ENCODE measurements at places on chromosomes 12 and 14. TPM values are rescaled to one million over a fixed set of nuclear protein-coding genes. Genes with fewer than 3 reads are reported as not detected.

GRCh38 chr14:50778721-50779483 lies 52.1 kb downstream of the NIN start:
- H3K4me3 ChIP-seq: no peak overlapping the region
- H3K4me1 ChIP-seq: no peaks in the 10 kb centered on the region
- no peaks in the 10 kb centered on the region for H3K27me3 ChIP-seq
- H3K27ac ChIP-seq: no peak overlapping the region

- H3K4me3 ChIP-seq: no peak overlapping the region
- H3K4me1 ChIP-seq: peaks cover 38% of the 10 kb centered on the region
- no peaks in the 10 kb centered on the region for H3K27me3 ChIP-seq
- no peak for DNase-seq
Observed at GRCh38 chr14:71139294-71139946, 232.2 kb downstream of the PCNX1 start.

LUM gene
- total RNA-seq: 4.5 TPM

TRPV4 gene
- not detected for total RNA-seq

- peaks cover 7% of the 10 kb centered on the region for H3K4me1 ChIP-seq
- no peak overlapping the region for H3K27ac ChIP-seq
- H3K4me3 ChIP-seq: no peak overlapping the region
- H3K27me3 ChIP-seq: no peaks in the 10 kb centered on the region
- no peaks in the 10 kb centered on the region for H3K36me3 ChIP-seq
- no peak for DNase-seq
Observed at GRCh38 chr12:49954863-49955830, 4.6 kb downstream of the AQP2 start.

DNA sequence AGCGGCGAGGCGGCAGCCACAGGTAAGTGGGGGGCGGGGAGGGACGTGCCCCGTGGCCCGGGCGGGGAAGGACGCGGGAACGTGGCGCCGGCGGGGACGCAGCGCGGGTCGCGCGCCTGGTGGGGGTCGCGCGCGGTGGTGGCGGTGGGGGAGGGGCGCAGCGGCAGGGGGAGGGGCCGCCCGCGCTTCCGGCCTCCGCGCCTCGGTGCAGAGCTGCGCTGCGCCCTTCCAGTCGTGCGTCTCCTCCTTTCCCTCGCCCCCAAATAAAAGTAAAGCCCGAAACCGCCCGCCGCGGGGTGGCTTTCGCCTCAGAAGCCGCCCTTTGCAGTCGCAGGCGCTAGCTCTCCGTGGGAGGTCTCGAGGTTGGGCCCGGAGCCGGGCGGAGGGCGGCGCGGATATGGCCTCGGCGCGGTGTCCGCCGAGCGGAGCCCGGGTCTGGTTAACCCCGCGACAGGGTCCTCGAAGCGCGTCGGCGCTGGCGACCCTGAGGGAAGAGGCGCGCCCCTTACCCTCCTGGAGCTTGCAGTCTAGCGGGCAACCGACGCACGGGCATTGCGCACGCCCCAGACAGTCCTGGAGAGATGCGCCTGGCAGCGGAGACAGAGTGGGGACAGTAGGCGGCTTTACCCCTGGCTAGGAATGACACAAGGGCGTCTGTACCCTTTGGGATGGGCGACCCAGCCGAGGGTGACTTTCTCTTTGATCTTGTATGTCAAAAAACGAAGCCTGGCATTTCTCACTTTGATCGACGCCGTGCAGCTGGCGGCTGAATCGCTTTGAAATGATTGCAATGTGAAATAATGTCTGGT lies 589 bp downstream of the ATF1 start:
- peak overlapping the region; percentile 75 for H3K4me3 ChIP-seq
- H3K36me3 ChIP-seq: no peaks in the 10 kb centered on the region
- peak overlapping the region; percentile 95 for H3K27ac ChIP-seq
- no peaks in the 10 kb centered on the region for H3K27me3 ChIP-seq
- DNase-seq: peak; percentile 56

DNA sequence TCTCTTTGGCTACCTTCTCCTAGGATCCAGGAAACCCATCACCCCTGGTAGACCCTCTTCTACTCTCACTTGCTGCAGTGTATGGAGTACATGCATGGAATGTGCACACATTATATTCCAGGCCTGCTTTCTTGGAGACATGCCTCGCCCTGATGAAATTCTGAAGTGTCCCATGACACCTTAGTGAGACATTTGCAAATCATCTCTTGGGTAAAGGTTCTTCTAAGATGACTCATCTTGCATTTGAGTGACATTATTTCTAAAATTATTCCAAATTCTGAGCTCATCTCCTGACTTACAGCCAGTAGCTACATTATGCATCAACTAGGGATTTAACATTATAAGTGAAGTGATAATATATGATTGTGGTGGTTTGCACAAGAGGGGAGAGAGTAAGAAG lies 49.8 kb downstream of the SDR9C7 start:
- no peak overlapping the region for H3K27ac ChIP-seq
- DNase-seq: no peak
- no peak overlapping the region for H3K4me3 ChIP-seq
- H3K27me3 ChIP-seq: no peaks in the 10 kb centered on the region
- H3K4me1 ChIP-seq: no peaks in the 10 kb centered on the region

GRCh38 chr12:124365726-124366430 lies 71.0 kb downstream of the RFLNA start:
- H3K27me3 ChIP-seq: no peaks in the 10 kb centered on the region
- H3K4me1 ChIP-seq: no peaks in the 10 kb centered on the region
- H3K36me3 ChIP-seq: no peaks in the 10 kb centered on the region
- no peak overlapping the region for H3K4me3 ChIP-seq
- DNase-seq: no peak

- no peaks in the 10 kb centered on the region for H3K36me3 ChIP-seq
- H3K27ac ChIP-seq: no peak overlapping the region
- no peaks in the 10 kb centered on the region for H3K4me1 ChIP-seq
Observed at GRCh38 chr14:56829151-56829550, 18.9 kb upstream of the OTX2 start.

DNA sequence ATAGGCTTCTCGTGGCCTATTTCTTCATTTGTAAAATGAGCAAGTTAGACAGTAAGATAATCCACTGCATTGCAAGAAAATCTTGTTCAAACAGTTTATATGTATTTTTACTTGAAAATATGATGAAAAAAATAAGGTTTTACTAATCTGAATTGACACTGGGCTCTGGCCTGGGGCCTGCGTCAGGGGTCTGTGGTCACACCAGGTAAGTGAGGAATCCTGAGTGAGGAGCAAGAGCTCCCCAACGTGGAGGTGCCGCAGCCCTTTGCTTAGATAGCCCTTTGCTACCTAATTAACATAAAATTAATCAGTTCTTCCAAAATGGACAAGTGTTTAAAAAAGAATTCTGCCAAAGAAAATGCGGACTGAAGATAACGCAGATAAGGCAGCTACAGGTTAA lies 39.1 kb upstream of the STAB2 start:
- no peak for DNase-seq
- H3K4me3 ChIP-seq: no peak overlapping the region
- H3K27me3 ChIP-seq: no peaks in the 10 kb centered on the region
- no peaks in the 10 kb centered on the region for H3K36me3 ChIP-seq
- no peaks in the 10 kb centered on the region for H3K4me1 ChIP-seq

- peak overlapping the region; percentile 75 for H3K27ac ChIP-seq
- H3K4me1 ChIP-seq: peaks cover 33% of the 10 kb centered on the region
- no peaks in the 10 kb centered on the region for H3K27me3 ChIP-seq
Observed at GRCh38 chr14:93286212-93286890, 46.5 kb downstream of the BTBD7 start.

DNA sequence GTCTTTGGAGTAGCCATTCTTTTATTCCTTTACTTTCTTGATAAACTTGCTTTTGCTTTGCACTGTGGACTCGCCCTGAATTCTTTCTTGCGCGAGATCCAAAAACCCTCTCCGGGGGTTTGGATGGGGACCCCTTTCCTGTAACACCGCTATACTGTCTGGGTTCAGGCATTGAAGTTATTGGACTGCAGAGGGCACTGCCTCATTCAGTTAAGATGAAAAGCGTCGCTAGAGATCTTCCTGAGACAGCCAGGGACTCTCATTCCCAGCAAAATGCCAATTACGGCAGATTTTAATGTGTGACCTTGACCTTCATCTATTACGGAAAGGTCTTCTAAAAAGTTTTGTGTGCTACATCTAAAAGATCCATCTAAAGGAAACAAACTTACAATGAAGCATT lies 17.3 kb upstream of the RIMKLB start:
- no peaks in the 10 kb centered on the region for H3K36me3 ChIP-seq
- no peak overlapping the region for H3K27ac ChIP-seq
- H3K4me3 ChIP-seq: no peak overlapping the region
- H3K4me1 ChIP-seq: peaks cover 8% of the 10 kb centered on the region
- no peak for DNase-seq

DNA sequence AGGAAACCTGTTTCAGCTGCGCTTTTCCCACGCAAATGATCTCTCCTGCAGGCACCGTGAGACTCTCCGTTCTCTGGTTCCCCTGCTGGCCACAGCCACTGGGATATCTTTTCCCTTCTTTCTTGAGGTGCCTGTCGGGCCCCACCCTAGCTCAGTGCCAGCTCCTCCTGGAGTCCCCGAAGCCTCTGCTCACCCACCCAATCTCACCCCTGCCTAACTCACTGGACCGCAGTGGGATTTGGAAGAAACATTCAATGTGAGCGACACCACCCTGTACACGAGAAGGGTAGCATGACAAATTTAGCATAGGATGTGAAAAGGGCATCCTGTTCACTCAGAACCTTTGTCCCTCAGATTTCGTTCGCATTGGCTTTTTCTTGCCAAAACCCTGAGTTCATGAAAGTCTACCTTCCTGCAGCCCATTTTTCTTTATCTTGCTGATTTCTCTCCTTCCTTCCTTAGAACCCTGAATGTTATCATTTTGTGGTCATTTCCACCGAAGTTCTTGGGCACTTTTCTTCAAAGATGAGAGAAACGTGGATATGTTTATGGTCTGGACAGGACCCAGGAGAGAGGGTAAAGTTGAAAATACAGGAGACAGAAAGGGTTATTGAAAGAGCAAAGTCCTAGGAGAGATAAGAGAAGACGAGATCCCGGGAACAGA lies 63.6 kb upstream of the ELK3 start:
- peak overlapping the region; percentile 31 for H3K4me3 ChIP-seq
- DNase-seq: peak; percentile 5
- H3K27me3 ChIP-seq: no peaks in the 10 kb centered on the region
- H3K27ac ChIP-seq: peak overlapping the region; percentile 12

DNA sequence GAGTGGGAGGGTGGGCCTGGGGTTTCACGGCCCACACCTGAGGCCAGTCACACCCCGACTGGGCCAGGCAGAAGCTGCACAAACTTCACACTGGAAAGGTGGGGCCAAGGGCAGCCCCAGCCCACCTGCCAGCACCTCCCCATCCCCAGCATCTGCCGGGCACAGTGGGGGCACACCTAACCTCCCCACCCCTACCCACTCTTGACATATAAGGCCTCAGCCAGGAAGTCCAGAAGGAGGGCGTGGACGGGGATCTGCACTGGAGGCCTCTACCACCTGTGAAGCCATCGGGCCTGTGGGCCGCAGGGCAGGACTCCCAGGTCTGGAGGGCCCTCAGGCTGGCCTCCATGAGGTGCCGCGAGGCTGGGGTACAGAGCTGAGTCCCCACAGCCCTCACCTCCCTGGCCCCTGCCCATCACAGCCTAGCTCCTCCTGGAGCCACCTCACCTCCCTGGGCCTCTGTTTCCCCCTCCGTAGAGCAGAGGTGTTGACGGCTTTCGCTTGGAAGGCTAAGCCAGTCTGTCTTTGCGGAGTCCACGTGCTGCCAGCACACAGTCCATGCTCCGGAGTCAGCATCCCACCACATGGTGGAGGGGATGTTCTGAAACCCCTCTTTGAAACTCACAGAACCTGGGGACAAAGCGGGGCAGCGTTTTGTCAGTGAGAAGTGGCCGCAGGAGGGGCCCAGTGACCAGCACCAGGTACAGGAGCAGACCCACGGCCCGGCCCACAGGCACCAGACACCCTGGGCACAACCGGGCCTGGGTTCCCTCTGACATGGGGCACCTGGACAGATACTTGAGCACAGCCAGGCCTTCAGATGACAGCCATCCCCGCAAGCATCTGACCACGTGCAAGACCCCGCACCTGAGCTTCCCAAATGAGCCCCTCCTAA lies 38.2 kb upstream of the INF2 start:
- no peak for DNase-seq
- H3K27ac ChIP-seq: no peak overlapping the region
- peaks cover 4% of the 10 kb centered on the region for H3K4me1 ChIP-seq
